ENCODE measurements at places on chromosomes 1 and 21.

DNA sequence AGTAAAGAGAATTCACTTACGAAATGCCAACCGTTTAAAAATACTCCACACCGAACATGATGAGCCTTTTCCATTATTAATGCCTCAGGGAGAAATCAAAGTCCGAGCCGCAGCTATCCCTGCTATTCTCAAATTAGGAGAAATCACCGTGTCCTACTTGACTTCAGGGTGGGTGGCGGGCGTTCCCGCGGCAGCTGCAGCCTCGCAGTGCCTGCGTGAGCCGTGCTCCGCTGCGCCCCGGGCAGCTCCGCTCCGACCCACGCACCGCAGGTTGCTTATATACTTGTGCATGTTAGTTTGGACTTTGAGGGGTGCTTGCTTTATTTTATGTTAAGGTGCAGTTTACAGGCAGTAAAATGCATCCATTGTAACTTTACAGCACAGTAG lies 35.6 kb upstream of the PCBP3 start:
- DNase-seq: peak; percentile 17

DNA sequence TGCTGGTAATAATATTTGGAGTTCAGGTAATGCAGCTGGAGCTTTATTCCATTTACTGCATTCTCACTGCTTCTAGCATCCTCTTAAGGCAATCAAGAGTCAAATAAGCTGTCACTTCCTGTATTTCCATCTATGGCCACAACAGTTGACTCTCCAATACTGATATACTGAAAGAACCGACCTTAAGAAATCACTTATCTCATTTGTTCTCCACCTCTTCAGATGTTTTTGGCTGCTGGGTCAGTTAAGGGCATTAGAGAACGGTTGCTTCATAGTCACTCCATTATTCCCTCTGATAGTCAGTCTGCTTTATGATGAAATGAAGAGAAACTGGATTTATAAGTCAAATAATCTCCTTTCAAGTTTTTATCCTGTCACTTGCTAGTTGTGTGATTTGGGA lies 14.2 kb upstream of the RGS4 start:
- no peak for DNase-seq

- peak; percentile 12 for DNase-seq
Observed at GRCh38 chr21:45539046-45539795, 3.0 kb downstream of the SLC19A1 start.

DNA sequence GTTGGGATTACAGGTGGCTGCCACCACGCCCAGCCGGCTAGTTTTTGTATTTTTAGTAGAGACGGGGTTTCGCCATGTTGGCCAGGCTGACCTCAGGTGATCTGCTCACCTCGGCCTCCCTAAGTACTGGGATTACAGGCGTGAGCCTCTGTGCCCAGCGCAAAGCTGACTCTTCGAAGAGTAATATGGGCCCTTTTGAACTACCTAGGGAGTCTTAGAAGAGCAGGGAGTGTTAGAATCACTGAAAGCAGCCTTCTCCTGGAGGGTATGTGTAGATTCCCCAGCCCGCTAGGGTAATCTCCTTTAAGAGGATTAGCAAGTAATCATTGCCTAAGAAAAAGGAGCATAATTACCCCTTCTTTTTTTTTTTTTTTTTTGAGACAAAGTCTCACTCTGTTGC lies 6.5 kb upstream of the MAST2 start:
- DNase-seq: no peak

DNA sequence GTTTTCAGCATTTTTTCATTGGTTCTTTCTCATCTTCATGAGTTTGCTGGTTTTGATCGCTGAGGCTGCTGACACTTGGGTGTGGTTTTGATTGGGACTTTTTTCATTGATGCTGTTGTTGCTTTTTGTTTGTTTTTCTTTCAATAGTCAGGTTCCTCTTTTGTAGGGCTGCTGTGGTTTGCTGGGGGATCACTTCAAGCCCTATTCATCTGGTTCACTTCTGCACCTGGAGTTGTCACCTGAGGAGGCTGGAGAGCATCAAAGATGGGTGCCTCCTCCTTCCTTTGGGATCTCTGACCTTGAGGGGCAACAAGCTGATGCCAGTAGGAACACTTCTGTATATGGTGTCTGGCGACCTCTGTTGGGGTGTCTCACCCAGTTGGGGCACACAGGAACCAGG lies 1279.9 kb upstream of the TMPRSS15 start:
- DNase-seq: no peak
